ENCODE measurements at places on chromosomes 3 and 15. TPM values are rescaled to one million over a fixed set of nuclear protein-coding genes. Genes with fewer than 3 reads are reported as not detected.

The SV2B gene
- 0.05 TPM for total RNA-seq

The INO80 gene
- 25.2 TPM for total RNA-seq

The GHSR gene
- total RNA-seq = not detected

The NANOGP8 gene
- total RNA-seq = not detected

The OXSR1 gene
- 35.2 TPM for total RNA-seq

The CADM2 gene
- 25.0 TPM for total RNA-seq

The HHATL gene
- total RNA-seq = not detected

The CFAP100 gene
- not detected for total RNA-seq

The XIRP1 gene
- not detected for total RNA-seq

The SI gene
- total RNA-seq = not detected

The POTEB2 gene
- total RNA-seq = not detected

The RNF7 gene
- total RNA-seq = 55.2 TPM

All from NCI-H460 (cell line).